Upper lobe of left lung (tissue), 6 donors: ENCODE measurements at places on chromosomes 4 and X.
A peak's percentile ranks its signal among the peaks of the same experiment; 100 is the strongest.

DNA sequence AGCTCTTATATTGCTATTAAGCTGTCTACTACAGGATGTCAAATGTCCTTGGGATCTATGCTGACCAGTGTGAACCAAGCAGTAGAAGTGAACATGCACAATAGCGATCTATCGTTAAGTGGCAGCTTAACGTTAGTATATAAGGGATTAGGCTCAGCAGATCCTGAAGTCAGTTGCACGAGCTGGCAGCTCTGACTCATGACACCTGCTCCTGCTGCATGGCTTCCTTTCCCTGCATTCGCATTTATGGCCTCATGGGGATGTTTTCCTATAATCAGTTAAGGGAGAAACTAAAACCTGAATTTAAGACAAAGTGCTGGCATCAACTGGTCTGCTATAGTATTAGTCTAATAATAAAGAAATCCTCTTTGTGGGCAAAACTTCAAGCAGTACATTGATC, 12.7 kb upstream of the MCUB start:
- peaks cover 4% of the 10 kb centered on the region for H3K4me1 ChIP-seq
- no peaks in the 10 kb centered on the region for H3K27me3 ChIP-seq
- H3K36me3 ChIP-seq: no peaks in the 10 kb centered on the region
- no peak overlapping the region for H3K27ac ChIP-seq
- no peak for DNase-seq
- H3K4me3 ChIP-seq: no peak overlapping the region

GRCh38 chrX:151694661-151695582, at the start of gene PRRG3:
Gene PRRG3, plus strand, starts transcription at chrX:151695458. Its CDS starts 3,357 bp downstream, at chrX:151698815.
- H3K4me1 ChIP-seq: peaks cover 10% of the 10 kb centered on the region
- peak within 1 kb of the TSS; percentile 37 for H3K4me3 ChIP-seq
- no peaks in the 10 kb centered on the region for H3K36me3 ChIP-seq
- H3K27me3 ChIP-seq: no peaks in the 10 kb centered on the region
- DNase-seq: peak; percentile 18

DNA sequence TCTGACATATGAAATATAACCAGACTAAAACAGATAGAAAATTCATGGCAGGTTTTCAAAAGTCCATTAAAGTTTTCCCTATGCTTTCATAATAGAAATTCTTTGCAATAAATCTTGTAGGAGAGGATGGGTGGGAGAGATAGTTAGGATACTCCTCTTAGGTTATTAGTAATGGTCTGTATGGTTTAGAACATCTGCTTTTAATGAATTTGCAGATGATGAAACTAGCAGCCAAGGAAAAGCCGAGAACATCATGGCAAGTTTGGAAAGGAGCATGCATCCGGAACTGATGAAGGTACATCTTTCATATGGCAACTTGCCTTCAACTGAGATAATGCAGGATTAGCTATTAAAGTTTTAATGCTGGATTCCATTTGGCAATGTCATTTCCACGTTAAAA, 70.7 kb downstream of the DOCK11 start:
- H3K4me3 ChIP-seq: no peak overlapping the region
- H3K27ac ChIP-seq: no peak overlapping the region
- no peaks in the 10 kb centered on the region for H3K36me3 ChIP-seq
- H3K4me1 ChIP-seq: no peaks in the 10 kb centered on the region
- no peaks in the 10 kb centered on the region for H3K27me3 ChIP-seq

GRCh38 chrX:71222929-71223328, at the start of gene GJB1:
Gene GJB1, plus strand, starts transcription at chrX:71223224. Its CDS starts 484 bp downstream, at chrX:71223708.
- no peak for DNase-seq
- no peaks in the 10 kb centered on the region for H3K27me3 ChIP-seq
- no peak within 1 kb of the TSS for H3K4me3 ChIP-seq
- no peak within 1 kb of the TSS for H3K27ac ChIP-seq

DNA sequence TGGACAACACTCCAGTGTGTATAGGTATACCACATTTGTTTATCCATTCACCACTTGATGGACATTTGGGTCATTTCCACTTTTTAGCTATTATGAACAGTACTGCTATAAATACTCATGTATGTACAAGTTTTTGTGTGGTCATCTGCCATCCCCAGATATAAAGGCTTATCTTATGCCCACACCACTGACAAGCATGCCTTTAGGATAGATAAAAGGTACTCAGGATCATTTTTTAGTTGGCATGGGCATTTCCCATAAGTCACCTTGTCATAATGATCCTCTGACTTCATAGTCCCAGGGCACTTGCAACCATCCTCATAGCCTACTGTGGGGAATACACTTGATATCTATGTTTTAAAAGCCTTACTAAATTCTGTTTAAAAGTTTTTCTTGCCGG, 6.3 kb downstream of the AWAT1 start:
- H3K4me3 ChIP-seq: no peak overlapping the region
- DNase-seq: no peak
- H3K4me1 ChIP-seq: no peaks in the 10 kb centered on the region
- H3K27me3 ChIP-seq: no peaks in the 10 kb centered on the region
- H3K27ac ChIP-seq: no peak overlapping the region
- no peaks in the 10 kb centered on the region for H3K36me3 ChIP-seq

DNA sequence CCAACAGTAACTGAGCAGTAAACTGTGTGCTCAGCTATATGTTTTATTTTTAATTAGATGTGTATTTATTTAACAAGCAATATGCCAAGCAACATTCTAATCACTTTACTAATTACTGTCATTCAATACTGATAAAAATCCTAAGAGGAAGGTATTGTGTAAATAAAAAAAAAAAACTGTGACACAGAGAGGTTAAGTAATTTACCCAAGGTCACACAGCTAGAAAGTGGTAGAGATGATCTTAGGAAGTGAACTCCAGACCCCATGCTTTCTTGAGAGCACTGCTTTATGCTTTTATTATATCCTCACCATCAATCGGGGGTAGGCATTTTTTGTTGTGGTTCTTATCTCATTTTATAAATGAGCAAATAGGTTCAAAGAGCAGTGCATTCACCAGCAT, 417.1 kb downstream of the RAB28 start:
- no peaks in the 10 kb centered on the region for H3K4me1 ChIP-seq
- H3K27me3 ChIP-seq: no peaks in the 10 kb centered on the region
- DNase-seq: no peak
- no peak overlapping the region for H3K4me3 ChIP-seq

- H3K27ac ChIP-seq: no peak overlapping the region
- no peaks in the 10 kb centered on the region for H3K27me3 ChIP-seq
- H3K4me3 ChIP-seq: no peak overlapping the region
- DNase-seq: no peak
Measured at GRCh38 chr4:82230306-82230705, 143.5 kb downstream of the HNRNPD start.

DNA sequence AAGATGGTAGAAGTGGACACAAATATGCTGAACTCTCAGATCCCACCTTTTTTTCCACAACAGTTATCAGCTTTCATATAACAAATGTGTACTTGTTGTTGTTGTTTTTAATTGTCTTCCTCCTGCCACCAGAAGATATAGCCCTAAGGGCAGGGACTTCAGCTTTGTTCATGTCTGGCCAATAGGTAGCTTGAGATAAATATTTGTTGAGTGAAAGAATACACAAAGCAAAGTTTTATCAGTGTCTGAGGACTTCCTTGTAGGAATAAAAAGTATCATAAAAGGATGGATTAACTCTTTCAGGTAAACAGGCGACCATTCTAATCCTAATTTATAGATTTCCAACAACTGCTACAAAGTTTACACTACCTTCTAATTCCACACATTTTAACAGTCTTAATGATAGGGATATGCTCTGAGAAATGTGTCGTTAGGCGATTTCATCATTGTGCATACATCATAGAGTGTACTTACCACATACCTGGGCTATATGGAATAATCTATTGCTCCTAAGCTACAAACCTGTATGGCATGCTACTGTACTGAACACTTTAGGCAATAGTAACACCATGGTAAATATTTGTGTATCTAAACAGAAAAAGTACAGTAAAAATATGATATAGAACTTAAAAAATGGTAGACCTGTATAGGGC, 186.1 kb downstream of the ATOH1 start:
- no peaks in the 10 kb centered on the region for H3K4me1 ChIP-seq
- no peak overlapping the region for H3K4me3 ChIP-seq
- H3K27me3 ChIP-seq: no peaks in the 10 kb centered on the region
- no peaks in the 10 kb centered on the region for H3K36me3 ChIP-seq

DNA sequence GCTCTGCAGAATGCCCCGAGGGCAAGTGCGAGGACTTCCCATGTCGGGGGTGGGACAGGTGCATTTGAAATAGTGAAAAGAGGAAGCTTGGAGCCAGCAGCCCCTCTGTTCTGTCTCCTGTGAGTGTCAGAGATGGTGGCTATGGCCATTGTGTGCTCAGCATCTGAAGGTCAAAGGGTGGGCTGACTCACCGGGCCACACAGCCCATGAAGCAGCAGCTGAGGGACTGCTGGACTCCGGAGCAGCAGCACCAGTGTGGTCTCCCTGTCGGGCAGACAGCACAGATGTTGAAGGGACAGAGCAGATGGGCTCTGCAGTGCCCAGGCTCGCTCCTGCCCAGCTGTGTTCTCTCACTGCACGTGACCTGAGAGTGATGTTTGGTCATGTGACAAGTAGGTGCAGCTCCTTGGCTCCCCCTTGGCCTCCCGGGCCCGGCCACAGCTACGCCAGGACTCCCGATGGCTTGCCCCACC, 53.5 kb downstream of the TBC1D14 start:
- peaks cover 11% of the 10 kb centered on the region for H3K36me3 ChIP-seq
- no peak overlapping the region for H3K27ac ChIP-seq

- no peak for DNase-seq
- H3K27me3 ChIP-seq: no peaks in the 10 kb centered on the region
Measured at GRCh38 chr4:128349921-128350320, 62.3 kb upstream of the PGRMC2 start.

- H3K36me3 ChIP-seq: no peaks in the 10 kb centered on the region
- peak overlapping the region; percentile 71 for H3K4me3 ChIP-seq
- H3K27me3 ChIP-seq: no peaks in the 10 kb centered on the region
- no peaks in the 10 kb centered on the region for H3K4me1 ChIP-seq
- DNase-seq: no peak
Measured at GRCh38 chrX:80808881-80809411, 731 bp downstream of the BRWD3 start.

GRCh38 chr4:79047316-79047715, 108.1 kb upstream of the PAQR3 start:
- H3K27ac ChIP-seq: no peak overlapping the region
- H3K4me1 ChIP-seq: no peaks in the 10 kb centered on the region
- no peaks in the 10 kb centered on the region for H3K27me3 ChIP-seq
- H3K4me3 ChIP-seq: no peak overlapping the region

DNA sequence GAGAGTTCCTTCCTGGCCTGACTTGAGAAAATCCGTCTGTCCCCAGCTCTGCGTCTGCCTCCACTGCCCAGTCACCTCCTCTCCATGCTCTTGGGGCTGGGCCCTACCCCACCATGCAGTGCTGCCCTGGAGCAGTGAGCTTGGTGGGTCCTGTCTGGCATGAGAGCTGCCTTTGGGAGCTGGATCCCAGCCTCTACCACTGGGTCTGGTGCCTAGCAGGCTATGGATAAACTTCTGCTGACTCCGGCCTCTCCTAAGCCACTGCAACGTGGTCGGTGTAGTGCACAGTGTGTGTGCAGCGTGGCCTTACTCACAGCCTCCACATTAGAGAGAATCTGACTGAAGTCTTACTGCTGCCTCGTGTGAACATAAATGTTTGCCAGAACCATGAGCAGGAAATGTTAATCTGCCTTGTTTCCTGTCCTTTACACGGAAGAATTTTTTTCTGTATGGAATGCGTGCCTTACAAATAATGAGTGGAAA, 47.6 kb downstream of the HTT start:
- H3K4me3 ChIP-seq: no peak overlapping the region
- H3K4me1 ChIP-seq: peaks cover 15% of the 10 kb centered on the region
- peaks cover 39% of the 10 kb centered on the region for H3K36me3 ChIP-seq
- H3K27me3 ChIP-seq: no peaks in the 10 kb centered on the region
- DNase-seq: no peak

DNA sequence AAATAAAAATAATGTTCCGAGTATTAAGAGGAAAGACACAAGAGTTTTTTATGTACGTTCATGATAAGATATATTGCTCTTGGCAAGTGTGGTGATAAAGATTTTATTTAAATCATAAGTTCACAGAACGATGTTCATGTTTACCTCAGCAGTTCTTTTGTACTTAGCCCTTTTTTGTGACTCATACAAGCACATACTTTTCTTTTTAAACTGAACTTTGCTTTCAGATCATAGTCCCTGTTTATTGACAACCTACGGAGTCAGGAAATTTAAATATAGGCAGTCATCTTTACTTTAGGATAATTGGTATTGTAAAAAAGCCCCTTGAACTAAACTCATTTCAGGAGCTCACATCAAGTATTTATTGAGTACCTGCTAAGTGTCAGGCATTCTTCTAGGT, 1.3 kb upstream of the CTSO start:
- no peak for DNase-seq
- no peak overlapping the region for H3K4me3 ChIP-seq
- no peak overlapping the region for H3K27ac ChIP-seq
- peaks cover 12% of the 10 kb centered on the region for H3K4me1 ChIP-seq

- H3K27ac ChIP-seq: no peak overlapping the region
- no peak overlapping the region for H3K4me3 ChIP-seq
- no peak for DNase-seq
- no peaks in the 10 kb centered on the region for H3K4me1 ChIP-seq
- no peaks in the 10 kb centered on the region for H3K27me3 ChIP-seq
- no peaks in the 10 kb centered on the region for H3K36me3 ChIP-seq
Measured at GRCh38 chr4:81631958-81632441, 160.3 kb upstream of the RASGEF1B start.

- H3K4me3 ChIP-seq: no peak overlapping the region
- no peak overlapping the region for H3K27ac ChIP-seq
- no peaks in the 10 kb centered on the region for H3K36me3 ChIP-seq
- no peaks in the 10 kb centered on the region for H3K27me3 ChIP-seq
- peaks cover 12% of the 10 kb centered on the region for H3K4me1 ChIP-seq
- DNase-seq: no peak
Measured at GRCh38 chr4:174278467-174278866, 5.0 kb downstream of the FBXO8 start.

DNA sequence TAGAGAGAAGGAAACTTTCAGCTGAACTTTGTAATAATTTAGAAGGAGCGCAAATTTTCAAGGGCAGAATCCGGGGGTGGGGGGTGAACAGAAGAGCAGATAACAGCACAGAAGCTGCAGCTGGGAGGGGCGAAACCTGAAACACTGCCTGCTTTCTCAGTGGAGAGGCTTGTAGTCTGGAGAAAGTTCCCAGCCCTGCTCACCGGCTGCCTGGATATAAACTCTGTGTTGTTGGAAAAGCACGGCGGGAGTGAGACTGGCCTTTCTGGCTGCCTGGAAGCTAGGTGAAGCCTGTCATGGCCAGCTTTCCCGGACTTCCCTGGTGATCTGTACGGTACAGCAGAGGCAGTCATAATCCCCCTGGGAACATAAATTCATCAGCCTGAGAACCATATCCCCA, 1352.1 kb upstream of the DIAPH2 start:
- no peak overlapping the region for H3K27ac ChIP-seq
- H3K4me3 ChIP-seq: no peak overlapping the region
- DNase-seq: no peak
- H3K36me3 ChIP-seq: no peaks in the 10 kb centered on the region
- no peaks in the 10 kb centered on the region for H3K4me1 ChIP-seq

DNA sequence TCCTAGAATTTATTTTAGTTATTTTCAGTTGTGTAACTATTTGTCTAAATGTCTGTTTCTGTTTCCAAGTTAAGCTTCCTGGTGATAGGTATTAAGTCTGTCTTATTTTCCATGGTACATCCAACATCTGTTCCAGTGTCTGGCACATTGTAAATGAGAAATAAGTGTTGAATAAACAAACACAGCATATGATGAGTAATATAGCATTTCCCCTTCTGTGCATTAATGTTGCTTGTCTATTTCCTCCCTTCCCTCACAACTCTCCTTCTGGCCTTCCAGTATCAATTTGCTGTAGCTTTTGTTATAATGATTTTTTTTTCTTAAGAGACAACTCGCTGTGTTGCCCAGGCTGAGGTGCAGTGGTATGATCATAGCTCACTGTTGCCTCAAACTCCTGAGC, 36.1 kb downstream of the COPS4 start:
- H3K27ac ChIP-seq: no peak overlapping the region
- H3K4me3 ChIP-seq: no peak overlapping the region
- H3K27me3 ChIP-seq: no peaks in the 10 kb centered on the region
- no peaks in the 10 kb centered on the region for H3K4me1 ChIP-seq
